ENCODE measurements at places on chromosomes 6 and 20. TPM values are rescaled to one million over a fixed set of nuclear protein-coding genes. Genes with fewer than 3 reads are reported as not detected.
A peak's percentile ranks its signal among the peaks of the same experiment; 100 is the strongest.

GRCh38 chr6:158653577-158654354 lies 3.9 kb downstream of the SYTL3 start:
- peak; percentile 94 for DNase-seq

GRCh38 chr6:22132656-22133055 lies 164.2 kb downstream of the PRL start:
- no peak for DNase-seq

DNA sequence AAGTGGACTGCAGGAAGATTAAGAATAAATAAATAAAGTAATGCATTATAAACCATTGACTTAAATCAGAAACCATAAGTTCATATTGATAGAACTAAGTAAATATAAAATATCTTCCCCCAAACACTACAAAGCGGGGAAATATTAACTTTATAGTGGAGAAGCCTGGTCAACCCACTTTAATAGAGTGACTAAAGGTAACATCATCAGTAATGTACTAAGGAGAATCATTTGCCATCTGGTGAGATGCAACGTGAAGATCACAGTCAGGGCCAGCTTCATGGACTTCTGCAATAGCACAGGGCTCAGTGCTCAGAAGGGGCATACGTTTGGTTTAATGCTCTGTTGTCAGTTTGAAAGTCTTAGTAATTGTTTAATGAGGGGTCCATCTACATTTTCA lies 58.8 kb upstream of the CD83 start:
- no peak for DNase-seq

Gene NNAT
- total RNA-seq = 0.42 TPM

Gene MEI4
- not detected for total RNA-seq
